Fibroblast of lung (primary cell): ENCODE measurements at places on chromosomes 6 and 20.

- DNase-seq = no peak
These were observed 26.9 kb downstream of the TTLL2 start for GRCh38 chr6:167351656-167352345.

GRCh38 chr20:53828088-53828681 lies 234.5 kb upstream of the ZNF217 start:
- peak; percentile 100 for DNase-seq

GRCh38 chr20:58959652-58960051 lies 21.4 kb upstream of the NELFCD start:
- DNase-seq = no peak

DNA sequence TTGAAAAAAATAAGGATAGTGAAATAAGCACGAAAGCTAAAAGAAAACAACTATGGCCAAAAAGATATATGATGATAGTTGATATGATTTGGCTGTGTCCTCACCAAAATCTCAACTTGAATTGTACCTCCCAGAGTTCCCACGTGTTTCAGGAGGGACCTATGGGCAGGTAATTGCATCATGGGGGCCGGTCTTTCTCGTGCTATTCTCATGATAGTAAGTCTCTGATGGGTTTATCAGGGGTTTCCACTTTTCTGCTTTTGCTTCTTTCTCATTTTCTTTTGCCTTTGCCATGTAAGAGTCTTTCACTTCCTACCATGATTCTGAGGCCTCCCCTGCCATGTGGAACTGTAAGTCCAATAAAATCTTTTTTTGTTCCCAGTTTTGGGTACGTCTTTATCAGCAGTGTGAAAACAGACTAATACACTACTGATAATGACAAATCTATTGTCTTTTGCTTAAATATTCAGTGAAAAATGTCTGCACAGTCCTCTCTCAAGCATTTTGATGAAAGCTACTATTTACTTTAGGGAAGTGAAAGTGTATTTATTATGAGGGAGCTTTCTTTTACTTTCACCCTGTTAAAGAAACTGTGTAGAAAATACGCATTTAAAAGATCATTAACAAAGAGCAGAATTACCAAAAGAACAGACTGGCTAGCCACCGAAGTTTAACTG lies 389.1 kb downstream of the HTR1B start:
- DNase-seq = no peak

DNA sequence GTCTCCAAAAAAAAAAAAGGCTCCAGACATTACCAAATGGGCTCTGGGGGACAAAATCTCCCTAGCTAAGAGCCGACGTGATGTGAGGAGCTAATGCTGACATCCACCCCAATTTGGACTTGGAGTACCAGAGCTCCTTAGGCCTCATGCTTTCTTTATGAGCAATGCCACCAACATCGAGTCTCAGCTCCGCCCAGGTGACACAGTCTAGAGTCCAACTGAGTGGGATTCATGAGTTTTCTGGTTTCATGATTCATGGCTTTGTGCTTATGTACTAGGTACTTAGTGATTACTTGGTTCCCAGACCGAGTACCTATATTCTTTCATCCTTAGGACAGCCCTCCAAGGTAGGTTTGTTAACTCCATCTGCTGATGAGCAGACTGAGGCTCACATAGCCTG lies 4.4 kb downstream of the ANKRD60 start:
- no peak for DNase-seq

DNA sequence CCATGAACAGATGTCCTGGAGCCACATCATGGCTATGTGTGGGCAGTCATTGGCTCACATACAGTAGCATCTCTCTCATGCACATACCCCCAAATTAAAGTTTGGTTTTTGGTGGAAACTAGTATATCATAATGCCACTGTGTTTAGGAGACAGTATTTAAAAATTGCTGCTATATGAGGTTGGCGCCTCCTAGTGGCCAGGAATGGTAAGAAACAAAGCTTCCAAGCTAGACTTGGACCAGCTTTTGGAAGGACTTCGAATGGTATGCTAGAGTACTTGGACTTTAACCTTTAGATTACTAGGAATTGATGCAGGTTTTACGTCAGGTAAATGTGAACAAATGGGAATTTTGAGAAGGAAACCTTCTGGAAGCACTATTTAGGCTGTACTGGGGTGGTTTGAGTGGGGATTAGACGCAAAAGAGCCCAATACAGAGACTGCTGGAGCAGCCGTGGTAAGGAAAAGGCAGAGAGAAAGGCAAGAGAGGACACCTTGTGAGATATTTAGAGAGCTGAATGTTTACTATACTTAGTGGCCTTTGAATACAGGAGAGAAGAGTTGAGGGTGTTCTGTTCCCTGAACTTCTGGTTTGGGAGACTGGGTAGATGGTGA lies 23.8 kb downstream of the PRSS35 start:
- DNase-seq = peak; percentile 25
